Osteoblast (primary cell): ENCODE measurements at places on chromosomes 7 and 10. TPM values are rescaled to one million over a fixed set of nuclear protein-coding genes. Genes with fewer than 3 reads are reported as not detected.

The FBXO24 gene
- total RNA-seq: under 0.01 and 0.36 TPM in 2 replicates

DNA sequence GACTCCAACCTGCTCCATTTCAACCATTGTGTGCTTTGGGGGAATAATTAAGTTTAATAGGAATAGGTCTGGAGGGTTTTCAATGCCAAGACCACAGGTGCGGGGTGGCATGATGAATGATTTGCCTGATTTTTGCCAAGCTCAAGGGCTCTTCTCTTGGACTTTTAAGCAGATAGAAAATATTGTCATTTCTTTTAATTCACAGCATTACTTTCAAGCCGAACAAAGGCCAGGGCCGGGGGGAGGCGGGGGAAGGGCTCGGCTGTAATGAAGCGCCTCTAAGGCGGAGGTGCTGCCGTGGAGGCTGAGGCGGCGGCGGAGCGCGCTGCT is 6.5 kb downstream of the PTF1A start:
- no peaks in the 10 kb centered on the region for H3K4me1 ChIP-seq
- DNase-seq: peak; percentile 66
- no peaks in the 10 kb centered on the region for H3K36me3 ChIP-seq
- H3K27me3 ChIP-seq: peaks cover 59% of the 10 kb centered on the region

GRCh38 chr10:132981746-132982145 is 39.4 kb upstream of the CFAP46 start:
- no peaks in the 10 kb centered on the region for H3K36me3 ChIP-seq
- no peak overlapping the region for H3K4me3 ChIP-seq
- no peaks in the 10 kb centered on the region for H3K4me1 ChIP-seq
- no peak for DNase-seq
- H3K27ac ChIP-seq: no peak overlapping the region

GRCh38 chr10:3538656-3539531 is 246.1 kb downstream of the KLF6 start:
- peak; percentile 96 for DNase-seq
- H3K4me3 ChIP-seq: peak overlapping the region; percentile 32
- peaks cover 32% of the 10 kb centered on the region for H3K4me1 ChIP-seq

DNA sequence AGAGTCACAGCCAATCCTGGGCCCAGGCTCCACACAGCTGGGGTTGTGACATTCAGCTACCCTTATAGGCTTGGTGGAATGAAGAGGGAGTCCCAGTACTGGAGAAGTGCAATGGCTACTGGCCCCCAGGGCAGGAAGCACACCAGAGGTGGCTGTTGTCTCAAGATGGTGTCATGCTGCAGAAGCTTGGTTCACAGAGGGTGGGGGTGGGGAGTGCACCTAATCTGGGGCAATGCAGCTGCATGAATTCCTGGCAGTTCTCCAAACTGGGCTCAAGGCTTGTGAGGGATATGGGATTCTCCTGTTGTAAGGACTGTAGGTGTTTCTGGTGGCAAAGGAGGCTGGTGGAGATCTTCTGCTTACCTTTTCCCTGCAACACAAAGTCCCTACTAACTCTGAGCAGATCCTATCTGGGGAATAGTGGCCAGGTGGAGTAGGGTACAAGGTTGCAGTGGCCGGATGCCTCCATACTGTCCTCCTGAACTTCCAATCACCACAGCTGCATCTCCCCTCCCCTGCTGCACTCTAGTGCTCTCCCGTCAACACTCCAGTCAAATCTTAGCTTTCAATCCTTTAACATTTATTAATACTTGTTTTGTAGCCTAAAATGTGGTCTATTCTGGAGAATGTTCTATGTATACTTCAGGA is 27.4 kb upstream of the PLA2G12B start:
- H3K27ac ChIP-seq: no peak overlapping the region
- DNase-seq: no peak
- H3K27me3 ChIP-seq: no peaks in the 10 kb centered on the region

GRCh38 chr7:931871-932650 is 22.4 kb downstream of the ADAP1 start:
- peaks cover 4% of the 10 kb centered on the region for H3K4me1 ChIP-seq
- H3K27me3 ChIP-seq: no peaks in the 10 kb centered on the region
- H3K4me3 ChIP-seq: no peak overlapping the region
- DNase-seq: no peak
- H3K27ac ChIP-seq: no peak overlapping the region

GRCh38 chr10:27407271-27407670 is 96.8 kb upstream of the RAB18 start:
- H3K27me3 ChIP-seq: no peaks in the 10 kb centered on the region
- no peaks in the 10 kb centered on the region for H3K36me3 ChIP-seq
- no peak overlapping the region for H3K4me3 ChIP-seq
- no peak overlapping the region for H3K27ac ChIP-seq

DNA sequence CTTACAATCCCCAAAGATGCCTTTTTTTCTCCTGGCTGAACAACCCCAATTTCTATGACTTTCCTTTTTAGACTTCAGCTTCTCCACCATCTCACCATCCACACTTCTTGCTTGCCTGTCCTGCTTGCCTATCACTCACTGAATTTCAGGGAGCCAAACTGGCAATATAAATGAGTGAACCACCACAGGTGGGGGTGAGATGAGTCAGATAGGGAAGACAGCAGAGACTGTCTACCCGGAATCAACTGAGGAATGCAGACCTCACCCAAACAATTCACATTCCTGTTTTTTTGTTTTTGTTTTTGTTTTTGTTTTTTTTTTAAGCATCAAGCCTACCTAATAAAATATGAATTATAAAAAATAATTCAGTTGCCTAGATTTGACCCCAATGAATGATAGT is 273.8 kb downstream of the NRG3 start:
- no peak for DNase-seq
- H3K36me3 ChIP-seq: no peaks in the 10 kb centered on the region
- H3K4me3 ChIP-seq: no peak overlapping the region
- no peak overlapping the region for H3K27ac ChIP-seq
- H3K27me3 ChIP-seq: no peaks in the 10 kb centered on the region

The LRRC4 gene
- 0.29 and 0.72 TPM in 2 replicates for total RNA-seq

DNA sequence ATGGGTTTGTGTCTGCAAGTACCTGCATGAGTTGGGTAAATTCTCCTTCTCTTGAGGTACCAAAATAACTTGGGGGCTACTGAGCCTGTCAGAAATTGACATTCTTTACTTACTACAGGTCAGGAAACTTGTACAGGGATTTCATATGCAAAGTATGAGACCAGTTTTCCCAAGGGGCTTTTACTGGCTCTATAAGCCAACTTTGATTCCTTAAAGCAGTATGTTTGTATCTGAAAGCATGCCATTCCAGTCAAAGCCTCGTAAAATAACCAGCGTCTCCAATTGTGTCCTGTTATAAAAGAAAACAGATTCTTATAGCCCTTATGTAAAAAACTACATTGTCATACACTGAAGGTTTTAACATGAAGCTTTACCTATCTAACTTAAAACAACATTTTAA is 90.2 kb downstream of the ZNF467 start:
- H3K4me1 ChIP-seq: peaks cover 18% of the 10 kb centered on the region
- H3K36me3 ChIP-seq: no peaks in the 10 kb centered on the region
- H3K27me3 ChIP-seq: no peaks in the 10 kb centered on the region
- no peak for DNase-seq

The ITGB1 gene
- total RNA-seq: 1,572 and 1,742 TPM in 2 replicates

GRCh38 chr10:90435296-90435695 is 422.5 kb downstream of the HTR7 start:
- H3K27ac ChIP-seq: no peak overlapping the region
- H3K4me3 ChIP-seq: no peak overlapping the region
- H3K4me1 ChIP-seq: peaks cover 10% of the 10 kb centered on the region
- DNase-seq: no peak
- no peaks in the 10 kb centered on the region for H3K36me3 ChIP-seq

The ADRB1 gene
- not detected in 2 replicates for total RNA-seq

The SLC26A4 gene
- total RNA-seq: 0.36 and 0.59 TPM in 2 replicates

DNA sequence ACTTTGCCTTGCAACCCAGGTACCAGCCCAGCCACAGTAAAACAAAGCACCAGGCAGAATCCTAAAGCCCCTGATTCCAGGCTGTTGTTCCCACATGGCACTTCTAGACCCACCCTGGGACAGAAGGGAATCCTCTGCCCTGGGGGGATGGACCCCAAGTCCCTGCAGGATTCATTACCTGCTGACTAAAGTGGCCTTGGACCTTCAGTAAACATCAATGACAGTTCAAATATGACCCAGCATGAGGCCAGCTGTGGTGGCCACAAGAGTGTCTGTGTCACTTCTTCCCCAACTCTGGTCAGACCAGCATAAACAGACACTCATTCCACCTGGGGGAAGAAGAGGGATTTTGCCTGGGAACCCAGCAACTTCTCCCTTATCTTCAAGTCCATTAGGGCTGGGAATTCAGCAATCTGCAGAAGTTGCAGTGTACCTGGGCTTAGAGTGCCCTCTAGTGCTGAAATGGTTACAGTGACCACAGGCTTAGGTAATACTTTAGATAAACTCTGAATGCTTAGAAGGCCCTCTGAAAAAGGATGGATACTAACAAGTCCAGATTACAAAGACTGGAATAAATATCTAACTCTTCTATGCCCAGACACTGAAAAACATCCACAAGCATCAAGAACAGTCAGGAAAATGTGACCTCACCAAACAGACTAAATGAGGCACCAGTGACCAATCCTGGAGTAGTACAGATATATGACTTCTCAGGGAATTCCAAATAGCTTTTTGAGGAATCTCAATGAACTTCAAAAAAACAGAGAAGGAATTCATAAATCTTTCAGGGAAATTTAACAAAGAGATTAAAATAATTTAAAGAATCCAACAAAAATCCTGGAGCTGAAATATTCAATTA is 108.5 kb upstream of the TMEM168 start:
- no peaks in the 10 kb centered on the region for H3K27me3 ChIP-seq
- DNase-seq: no peak
- peaks cover 15% of the 10 kb centered on the region for H3K36me3 ChIP-seq
- H3K27ac ChIP-seq: peak overlapping the region; percentile 31

DNA sequence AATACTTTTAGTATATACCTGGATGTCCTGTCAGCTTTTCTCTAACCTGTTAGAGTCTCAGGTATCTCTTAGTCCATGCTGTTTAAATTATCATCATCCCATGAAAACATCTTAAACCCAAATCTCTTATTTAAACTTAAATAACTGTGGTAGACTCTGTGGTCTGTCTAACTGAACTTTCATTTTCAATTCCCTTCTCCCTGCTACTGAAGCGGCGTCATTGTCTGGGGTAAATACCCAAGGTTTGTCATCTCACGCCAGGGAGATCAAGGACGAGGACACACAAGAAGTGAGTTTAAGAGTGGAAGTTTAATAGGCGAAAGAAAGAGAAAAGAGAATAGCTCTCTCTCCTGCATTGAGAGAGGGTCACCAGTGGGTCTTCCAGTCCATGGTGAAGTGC is 804.4 kb upstream of the CELF2 start:
- H3K27ac ChIP-seq: no peak overlapping the region
- H3K36me3 ChIP-seq: no peaks in the 10 kb centered on the region
- no peak for DNase-seq
- H3K4me1 ChIP-seq: no peaks in the 10 kb centered on the region
- H3K4me3 ChIP-seq: no peak overlapping the region

GRCh38 chr10:67782530-67782929 is 55.5 kb downstream of the DNAJC12 start:
- H3K4me3 ChIP-seq: no peak overlapping the region
- H3K36me3 ChIP-seq: no peaks in the 10 kb centered on the region

The SFTPA1 gene
- total RNA-seq: not detected in 2 replicates

- H3K36me3 ChIP-seq: peaks cover 48% of the 10 kb centered on the region
- H3K4me3 ChIP-seq: no peak overlapping the region
- no peak for DNase-seq
- H3K27ac ChIP-seq: peak overlapping the region; percentile 44
Measured at GRCh38 chr7:47402941-47403866, 178.7 kb downstream of the TNS3 start.

GRCh38 chr10:128500642-128501041 is 374.4 kb upstream of the MKI67 start:
- H3K36me3 ChIP-seq: no peaks in the 10 kb centered on the region
- no peak for DNase-seq
- no peaks in the 10 kb centered on the region for H3K27me3 ChIP-seq
- no peak overlapping the region for H3K4me3 ChIP-seq
- H3K27ac ChIP-seq: no peak overlapping the region
- no peaks in the 10 kb centered on the region for H3K4me1 ChIP-seq

- H3K4me3 ChIP-seq: no peak overlapping the region
- H3K4me1 ChIP-seq: no peaks in the 10 kb centered on the region
- no peak overlapping the region for H3K27ac ChIP-seq
- no peaks in the 10 kb centered on the region for H3K36me3 ChIP-seq
Measured at GRCh38 chr10:7082967-7083366, 327.9 kb downstream of the SFMBT2 start.

- peaks cover 2% of the 10 kb centered on the region for H3K36me3 ChIP-seq
- H3K27me3 ChIP-seq: no peaks in the 10 kb centered on the region
- DNase-seq: peak; percentile 73
- H3K4me1 ChIP-seq: peaks cover 18% of the 10 kb centered on the region
- no peak overlapping the region for H3K4me3 ChIP-seq
Measured at GRCh38 chr10:132685921-132686680, 99.8 kb downstream of the NKX6-2 start.
